ENCODE measurements at places on chromosomes 16 and 17.

- DNase-seq, result no peak
Measured at GRCh38 chr17:49734515-49735490, 27.0 kb upstream of the SLC35B1 start.

- no peak for DNase-seq
Measured at GRCh38 chr17:67328026-67328425, 38.4 kb downstream of the PSMD12 start.

- no peak for DNase-seq
Measured at GRCh38 chr17:66520999-66521398, 218.6 kb downstream of the PRKCA start.

DNA sequence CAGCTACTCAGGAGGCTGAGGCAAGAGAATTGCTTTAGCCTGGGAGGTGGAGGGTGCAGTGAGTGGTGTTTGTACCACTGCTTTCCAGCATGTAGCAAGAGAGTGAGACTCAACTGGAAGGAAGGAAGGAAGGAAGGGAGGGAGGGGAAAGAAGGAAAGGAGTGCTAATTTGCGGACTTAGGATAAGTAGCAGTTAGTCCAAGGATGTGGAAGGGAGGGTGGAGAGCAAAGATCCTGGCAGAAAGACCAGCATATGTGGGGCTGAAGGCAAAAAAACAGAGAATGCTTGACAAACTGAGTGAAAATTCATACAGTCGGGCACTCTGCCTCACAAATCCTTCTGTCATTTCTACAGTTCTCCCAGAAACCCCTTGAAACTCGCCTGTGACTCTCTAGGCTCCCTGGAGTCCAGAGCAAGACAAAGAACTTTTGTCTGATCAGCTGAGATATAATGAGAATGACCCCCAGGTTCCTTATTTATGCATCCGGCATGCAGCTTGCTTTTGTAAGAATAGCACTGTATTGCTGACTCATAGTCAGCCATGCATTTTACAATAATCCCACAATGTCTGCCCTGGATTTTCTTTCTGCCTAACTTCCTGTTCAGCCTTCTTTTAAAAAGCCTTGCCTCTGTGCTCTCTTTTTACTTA, 31.5 kb downstream of the CDK5RAP3 start:
- peak; percentile 68 for DNase-seq

GRCh38 chr17:80970044-80970761, 21.4 kb upstream of the CHMP6 start:
- DNase-seq, result no peak

DNA sequence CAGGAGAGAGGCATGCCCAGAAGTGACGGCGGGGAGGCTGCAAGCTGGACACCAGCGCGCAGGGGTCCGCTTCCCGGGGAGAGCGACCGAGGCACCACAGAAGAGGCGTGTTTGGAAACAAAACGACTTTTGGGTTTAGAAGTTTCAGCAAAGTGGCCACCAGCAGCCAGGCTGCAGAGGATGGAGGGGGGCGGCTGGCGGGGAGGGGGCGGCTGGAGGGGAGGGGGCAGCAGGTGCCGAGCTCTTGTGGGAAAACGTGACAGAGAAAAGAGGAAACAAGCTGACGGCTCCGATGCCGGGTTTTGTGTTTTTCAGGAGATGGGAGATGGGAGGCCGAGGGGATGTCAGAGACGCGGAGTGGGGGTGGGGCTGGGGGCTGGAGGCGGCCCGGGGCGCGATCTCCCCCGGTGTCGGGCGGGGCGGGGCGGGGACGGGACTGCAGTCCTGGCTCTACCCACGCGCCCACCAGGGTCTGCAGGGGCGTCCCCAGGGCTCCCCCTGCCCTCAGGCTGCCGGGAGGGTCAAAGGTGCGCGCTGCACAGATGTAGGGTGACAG, 32.1 kb upstream of the RPH3AL start:
- DNase-seq, result no peak

- peak; percentile 30 for DNase-seq
Measured at GRCh38 chr16:11835891-11836649, 15.3 kb downstream of the RSL1D1 start.

GRCh38 chr17:43324205-43324893, 74.4 kb upstream of the ARL4D start:
- no peak for DNase-seq

- no peak for DNase-seq
Measured at GRCh38 chr17:49869038-49869374, 21.1 kb upstream of the TAC4 start.

GRCh38 chr16:50879873-50880695, 138.2 kb downstream of the CYLD start:
- DNase-seq, result no peak

- no peak for DNase-seq
Measured at GRCh38 chr16:83830769-83831455, 23.1 kb downstream of the HSBP1 start.

GRCh38 chr17:574061-574460, 140.6 kb downstream of the VPS53 start:
- DNase-seq, result no peak

DNA sequence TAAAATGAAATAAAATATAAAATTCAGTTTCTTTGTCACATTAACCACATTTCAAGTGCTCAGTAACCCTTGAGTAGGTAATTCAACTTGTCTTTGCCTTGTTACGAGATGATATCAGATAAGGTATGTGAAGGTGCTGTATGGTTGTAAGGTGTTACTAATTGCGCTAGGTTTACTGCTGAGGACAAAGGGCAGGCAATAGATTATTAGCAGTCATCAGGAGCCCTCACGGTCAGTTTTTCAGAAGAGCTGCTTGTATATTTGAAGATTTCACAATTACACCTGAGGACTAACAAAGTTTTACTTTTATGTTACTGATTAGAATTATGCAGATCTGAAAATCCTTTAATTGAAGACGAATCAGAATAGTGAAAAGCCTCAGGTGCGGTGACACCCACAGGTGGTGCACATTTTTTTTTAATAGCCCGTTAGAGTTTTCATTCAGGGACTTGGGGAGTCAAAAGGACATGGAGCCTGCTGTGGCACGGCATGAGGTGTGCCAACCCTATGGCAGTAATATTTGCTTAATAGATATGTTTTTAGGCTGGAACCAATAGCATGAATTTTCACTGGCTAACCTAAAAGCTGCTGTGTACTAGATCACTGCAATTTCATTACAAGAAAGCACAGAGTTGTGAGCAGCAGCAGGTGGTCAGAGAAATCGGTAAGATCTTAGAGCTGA, 16.4 kb downstream of the NDEL1 start:
- no peak for DNase-seq

GRCh38 chr17:57002904-57003303, 25.0 kb downstream of the SCPEP1 start:
- no peak for DNase-seq
